Aorta (tissue), 5 donors: ENCODE measurements at places on chromosomes 12 and 14. TPM values are rescaled to one million over a fixed set of nuclear protein-coding genes. Genes with fewer than 3 reads are reported as not detected.

- no peak for DNase-seq
Observed at GRCh38 chr12:107436836-107437235, 248.8 kb upstream of the PWP1 start.

KRT85 gene
- not detected for total RNA-seq

GRCh38 chr14:105439710-105440553 is 20.3 kb downstream of the MTA1 start:
- DNase-seq: no peak

- no peak for DNase-seq
Observed at GRCh38 chr12:12126551-12126950, 55.8 kb downstream of the BCL2L14 start.

DNA sequence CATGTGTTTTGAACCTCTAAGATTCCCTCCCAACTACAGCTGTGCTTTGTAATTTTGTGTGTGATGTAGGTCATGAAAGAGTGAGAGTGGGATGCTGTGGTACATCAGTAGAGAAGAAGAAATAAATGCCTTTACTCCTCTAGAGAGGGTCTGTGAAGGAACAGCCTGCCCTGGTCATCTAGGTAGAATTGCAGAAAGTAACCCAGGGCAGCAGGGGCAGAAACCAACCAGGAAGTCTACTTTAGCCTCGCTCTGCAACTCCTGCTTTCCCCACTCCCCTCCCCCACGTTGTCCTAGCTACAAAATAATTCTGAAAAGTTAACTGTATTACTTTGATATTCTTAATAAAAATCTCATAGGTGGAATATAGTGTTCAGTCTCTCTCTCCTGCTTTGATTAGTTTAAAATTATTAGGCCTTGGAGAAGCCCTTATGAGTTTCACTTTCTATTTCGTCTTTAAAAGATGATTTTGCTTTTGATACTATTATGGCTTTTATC is 7.5 kb downstream of the TBK1 start:
- DNase-seq: no peak

ABCC9 gene
- total RNA-seq: 47.9 TPM

SSTR1 gene
- 2.6 TPM for total RNA-seq

DNA sequence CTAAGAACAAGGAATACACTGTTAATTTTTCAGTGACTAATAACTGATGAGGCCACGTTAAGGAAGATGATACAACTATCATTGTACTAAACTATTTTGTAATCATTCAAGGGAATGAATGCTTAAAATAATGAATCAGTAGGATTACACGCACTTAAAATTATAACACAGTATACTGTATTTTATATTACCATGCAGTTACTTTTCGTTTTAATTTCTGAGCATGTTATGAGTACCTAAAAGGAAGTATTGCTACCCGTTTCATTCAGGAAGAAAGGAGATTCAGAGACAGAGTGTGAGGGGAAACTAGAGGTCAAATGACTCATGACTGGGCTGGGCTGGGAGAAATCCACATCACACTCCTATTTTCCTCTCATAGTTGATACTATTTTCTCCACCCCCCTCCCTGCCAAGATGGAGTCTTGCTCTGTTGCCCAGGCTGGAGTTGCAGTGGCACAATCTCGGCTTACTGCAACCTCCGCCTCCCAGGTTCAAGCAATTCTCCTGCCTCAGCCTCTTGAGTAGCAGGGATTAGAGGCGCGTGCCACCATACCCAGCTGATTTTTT is 202.0 kb downstream of the PPM1H start:
- no peak for DNase-seq

COX8C gene
- not detected for total RNA-seq

GRCh38 chr14:101498526-101498860 is 62.8 kb upstream of the DIO3 start:
- no peak for DNase-seq

DNA sequence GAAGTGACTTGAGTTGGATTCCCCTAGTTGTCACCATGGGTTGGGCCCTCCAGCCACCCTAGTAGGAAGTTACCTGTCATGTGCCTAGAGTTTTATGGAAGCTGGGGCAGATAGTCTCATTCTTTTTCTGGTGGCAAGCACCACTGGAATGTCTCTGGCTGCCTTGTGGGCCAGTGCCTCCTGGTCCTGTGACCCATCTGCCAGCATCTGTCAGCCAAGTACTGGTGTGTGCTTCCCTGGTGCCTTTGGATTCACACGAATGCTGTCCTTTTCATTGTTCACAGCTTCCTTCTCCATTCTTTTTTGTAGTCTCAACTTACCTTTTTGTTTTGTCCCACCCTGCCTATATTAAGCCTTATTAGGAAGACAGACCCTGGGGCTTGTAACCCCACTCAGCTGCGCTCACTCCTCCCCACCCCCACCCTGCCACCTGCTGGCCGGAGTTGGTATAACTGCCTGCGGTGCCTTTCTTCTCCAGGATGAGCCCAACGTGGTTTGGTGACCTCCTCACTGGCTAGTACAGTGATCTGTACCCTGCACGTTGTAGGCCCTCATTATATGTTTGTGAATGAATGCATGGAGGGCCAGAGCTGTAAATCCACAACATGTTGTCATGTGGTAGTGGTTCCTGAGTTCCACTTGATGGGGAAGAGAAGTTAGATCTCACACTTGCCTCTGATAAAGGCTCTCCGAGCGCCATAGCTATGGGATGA is 125.7 kb downstream of the TSPAN9 start:
- peak; percentile 92 for DNase-seq

- DNase-seq: no peak
Observed at GRCh38 chr14:102171173-102172020, 31.7 kb downstream of the WDR20 start.

SCN8A gene
- total RNA-seq: 0.42 TPM

RBM23 gene
- 72.6 TPM for total RNA-seq

GRCh38 chr12:42255221-42255865 is 17.3 kb upstream of the YAF2 start:
- no peak for DNase-seq

DNA sequence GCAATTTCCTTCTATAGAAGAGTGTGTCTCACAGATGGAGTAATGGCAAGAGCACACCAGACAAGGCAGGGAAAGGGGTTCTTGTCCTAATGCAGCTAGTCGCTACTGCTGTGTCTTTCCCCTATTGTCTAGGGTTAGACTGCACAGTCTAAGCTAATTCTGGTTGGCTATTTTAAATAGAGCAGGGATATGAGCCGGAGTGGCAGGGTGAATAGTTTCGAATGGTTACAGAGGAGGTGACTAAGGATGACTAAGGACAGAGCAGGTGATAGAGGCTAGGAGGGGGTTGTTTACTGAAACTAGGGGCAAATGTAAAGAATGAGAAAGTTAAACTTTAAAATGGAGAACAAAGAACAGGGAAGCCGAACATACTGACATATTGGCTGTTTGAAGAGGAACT is 25.6 kb upstream of the CPNE8 start:
- no peak for DNase-seq

DNA sequence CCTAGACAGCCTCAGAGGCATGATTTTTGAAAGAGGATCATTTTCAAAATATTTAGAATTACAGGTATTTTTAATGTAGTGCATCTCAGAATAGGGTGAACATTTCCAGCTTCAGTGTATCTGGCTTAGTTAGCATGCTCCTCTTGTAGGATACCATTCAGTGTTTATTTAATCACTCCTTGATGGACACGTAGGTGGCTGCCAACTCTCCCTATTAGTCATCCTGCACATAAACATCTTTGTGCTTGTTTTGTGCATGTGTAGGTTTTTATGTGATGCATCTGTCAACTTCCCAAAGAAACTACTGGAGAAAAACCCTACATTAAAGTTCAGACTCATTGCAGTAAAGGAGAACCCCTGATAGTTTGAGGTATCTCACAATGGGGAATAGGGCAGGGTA is 52.5 kb upstream of the RBM19 start:
- no peak for DNase-seq

DNA sequence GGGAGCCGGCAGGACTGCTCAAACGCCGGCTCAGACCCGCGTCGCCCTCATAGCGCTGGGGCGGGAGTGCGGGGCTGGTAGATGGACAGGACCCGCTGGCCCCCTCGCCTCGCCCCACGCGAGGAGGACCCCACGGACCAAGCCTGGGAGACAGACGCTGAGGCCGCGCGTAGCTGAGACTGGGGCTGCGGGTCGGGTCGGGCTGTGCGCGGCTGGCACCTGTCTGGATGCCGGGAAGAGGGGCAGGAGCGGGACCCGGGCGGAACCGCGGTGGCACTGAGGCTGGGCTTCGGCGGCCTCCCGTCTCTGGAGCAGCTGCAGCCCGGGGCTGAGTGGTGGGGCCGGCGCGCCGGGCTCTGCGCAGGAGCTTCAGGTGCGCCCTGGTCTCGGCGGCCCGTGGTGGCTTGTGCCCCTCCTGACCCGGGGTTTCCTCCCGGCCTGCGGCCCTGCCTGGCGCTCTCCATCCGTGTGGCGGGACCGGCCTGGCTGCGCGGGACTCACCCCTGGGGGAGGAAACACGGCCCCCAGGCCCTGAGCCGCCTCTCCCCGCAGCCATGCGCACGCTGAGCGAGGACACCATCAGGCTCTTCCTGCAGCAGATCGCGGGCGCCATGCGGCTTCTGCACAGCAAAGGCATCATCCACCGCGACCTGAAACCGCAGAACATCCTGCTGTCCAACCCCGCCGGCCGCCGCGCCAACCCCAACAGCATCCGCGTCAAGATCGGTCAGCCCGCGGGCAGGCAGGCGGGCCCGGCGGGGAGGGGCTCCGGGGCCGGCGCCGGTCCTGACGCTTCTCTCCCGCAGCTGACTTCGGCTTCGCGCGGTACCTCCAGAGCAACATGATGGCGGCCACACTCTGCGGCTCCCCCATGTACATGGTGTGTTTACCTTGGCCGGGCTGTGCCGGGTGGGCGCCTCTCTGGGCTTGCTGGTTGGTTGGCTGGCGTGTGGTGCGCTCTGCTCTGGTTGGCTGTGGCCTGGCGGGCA is 14.0 kb downstream of the ULK1 start:
- DNase-seq: peak; percentile 42

DNA sequence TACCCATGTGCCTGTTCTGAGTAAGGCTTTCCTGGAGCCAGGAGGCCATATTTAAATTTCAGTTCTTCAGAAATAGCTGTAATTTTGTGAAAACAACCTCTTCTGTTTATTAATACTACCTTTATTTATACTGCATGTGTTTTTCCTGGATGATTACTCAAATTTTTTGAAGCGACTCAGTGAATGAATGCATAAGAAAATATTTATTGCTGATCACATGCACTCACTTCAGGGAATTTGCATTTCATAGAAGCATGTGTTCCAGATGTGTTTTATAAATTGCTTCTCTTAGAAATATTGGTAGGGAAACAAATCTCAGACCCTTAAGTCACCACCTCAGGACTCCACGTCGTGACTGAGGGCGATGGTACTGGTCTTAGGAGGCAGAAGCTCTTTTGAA is 21.8 kb upstream of the DCN start:
- no peak for DNase-seq

DNA sequence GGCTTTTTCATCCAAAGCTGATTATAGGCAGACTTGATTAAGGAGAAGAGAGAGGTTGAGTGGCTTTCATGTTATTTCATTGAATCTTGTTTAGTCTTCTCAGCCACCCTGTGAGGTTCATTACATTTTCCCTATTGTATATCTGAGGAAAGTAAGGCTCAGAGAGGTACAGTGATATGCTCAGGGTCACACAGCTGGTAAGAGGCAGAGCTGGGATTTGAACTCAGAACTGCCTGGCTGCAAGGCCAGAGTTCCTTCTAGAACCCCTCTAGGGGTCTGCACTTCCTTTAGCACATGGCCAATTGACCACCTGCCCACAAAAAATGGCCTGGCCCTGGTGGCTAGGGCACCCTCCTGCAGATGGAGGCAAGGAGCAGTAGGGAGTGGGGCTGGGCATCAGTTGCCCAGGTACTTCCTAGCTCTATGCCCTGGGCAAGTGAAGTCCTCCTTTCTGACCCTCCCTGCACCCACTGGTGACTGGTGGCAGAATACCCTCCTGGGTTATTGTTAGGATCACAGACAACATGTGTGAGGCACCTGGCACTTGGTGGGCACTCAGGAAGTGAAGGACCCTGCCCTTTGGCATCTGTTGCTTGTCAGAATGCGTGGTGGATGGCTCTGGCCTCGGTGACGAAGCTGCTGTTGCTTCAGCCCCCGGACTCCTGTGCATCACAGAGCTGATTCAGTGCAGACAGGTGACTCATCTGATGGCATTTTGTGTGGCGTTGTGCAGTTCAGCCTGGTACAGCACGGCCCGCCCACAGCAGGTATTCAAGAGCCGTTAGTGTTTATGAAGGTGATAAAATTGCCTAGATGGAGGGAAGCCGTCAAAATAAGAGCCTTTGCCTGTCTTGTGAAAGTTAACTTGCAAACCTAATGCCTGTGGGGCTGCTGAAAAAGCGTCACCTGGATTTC is 115.8 kb downstream of the SLC25A47 start:
- DNase-seq: no peak

GRCh38 chr12:121701667-121702277 is 10.8 kb upstream of the TMEM120B start:
- no peak for DNase-seq

- no peak for DNase-seq
Observed at GRCh38 chr12:24396224-24396623, 446.8 kb upstream of the SOX5 start.

LUM gene
- total RNA-seq: 628 TPM

- no peak for DNase-seq
Observed at GRCh38 chr12:104502217-104502616, 45.5 kb downstream of the CHST11 start.

GRCh38 chr12:53844994-53845844 is 93.4 kb upstream of the HOXC13 start:
- DNase-seq: no peak

DNA sequence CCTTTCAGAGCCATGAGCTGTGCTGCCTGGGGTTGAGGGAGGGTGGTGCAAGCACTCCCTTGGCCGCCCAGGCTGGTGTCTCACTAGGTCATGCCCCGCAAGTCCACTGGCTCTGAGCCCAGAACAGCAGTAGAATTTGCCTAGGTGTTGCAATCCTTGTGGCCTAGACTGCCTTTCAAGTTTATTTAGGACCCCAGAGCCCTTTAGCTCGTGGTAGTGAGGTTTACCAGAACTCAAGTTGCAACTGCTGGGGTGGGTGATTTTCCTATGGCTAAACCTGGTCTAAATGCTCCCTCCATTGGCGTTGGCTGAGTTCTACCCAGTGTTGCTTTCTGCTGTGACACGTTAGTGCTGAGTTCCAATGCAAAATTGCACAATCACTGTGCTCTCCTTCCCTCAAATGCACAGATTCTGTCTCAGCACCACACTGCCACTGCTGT is 287.2 kb downstream of the BCAT1 start:
- no peak for DNase-seq

DNA sequence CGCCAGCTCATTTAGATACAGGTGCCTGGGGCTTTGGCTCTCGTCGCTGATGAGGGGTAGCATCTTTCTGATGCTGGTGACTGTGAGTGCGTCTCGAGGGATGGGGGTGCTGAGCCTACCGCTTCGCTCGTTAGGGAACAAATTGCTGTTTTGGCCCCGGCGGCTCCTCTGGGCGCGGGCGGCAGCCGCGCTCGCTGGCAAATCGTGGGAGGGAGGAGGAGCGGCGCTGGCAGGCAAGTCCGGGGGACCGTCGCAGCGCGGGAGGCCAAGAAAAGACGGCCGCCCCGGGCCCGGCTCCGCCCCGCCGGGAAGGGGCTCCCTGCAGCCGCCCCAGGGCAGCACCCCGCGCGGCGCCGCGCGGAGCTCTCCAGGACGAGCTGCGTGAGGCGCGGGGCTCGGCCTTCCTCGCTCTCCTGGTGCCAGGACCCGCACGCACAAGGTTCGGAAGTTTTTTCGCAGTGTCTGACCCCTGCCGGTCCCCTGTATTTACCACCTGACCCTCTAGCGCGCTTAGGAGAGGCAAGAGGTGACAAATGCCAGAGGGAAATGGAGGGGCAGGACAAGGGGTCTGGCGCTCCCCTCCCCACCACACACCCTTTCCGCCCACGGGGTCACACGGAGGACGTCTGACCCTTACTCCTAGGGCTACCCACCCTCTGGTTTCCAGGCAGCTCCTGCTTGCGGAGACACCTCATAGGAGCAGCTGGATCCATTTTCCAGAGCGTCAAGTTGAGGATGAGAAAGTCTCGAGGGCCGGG is 899 bp upstream of the KCNH3 start:
- no peak for DNase-seq
